Glutamatergic neuron (in vitro differentiated cells): ENCODE measurements at places on chromosomes 4 and X.

DNA sequence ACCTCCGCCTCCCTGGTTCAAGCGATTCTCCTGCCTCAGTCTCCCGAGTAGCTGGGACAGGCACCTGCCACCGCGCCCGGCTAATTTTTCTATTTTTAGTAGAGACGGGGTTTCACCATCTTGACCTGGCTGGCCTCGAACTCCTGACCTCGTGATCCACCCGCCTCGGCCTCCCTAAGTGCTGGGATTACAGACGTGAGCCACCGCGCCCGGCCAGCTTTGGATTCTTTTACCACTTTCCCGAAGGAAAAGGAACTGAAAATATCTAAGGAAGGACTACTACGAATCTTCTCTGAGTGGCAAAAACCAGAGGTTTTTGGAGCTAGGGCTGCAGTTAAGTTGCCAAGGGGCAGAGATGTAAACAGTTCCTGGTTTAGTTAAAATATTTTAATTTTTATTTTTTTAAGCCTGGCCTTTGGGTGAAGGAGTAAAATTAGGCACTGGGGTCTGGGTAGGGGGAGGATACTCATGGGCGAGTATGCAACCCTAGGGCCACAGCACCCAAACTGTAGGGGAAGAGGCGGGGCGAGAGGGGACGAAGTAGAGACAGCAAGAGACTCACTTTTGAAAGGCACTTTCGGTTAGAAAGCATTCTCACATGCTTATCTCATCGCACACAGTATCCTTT lies 525 bp upstream of the CISD2 start:
- peak; percentile 17 for DNase-seq

DNA sequence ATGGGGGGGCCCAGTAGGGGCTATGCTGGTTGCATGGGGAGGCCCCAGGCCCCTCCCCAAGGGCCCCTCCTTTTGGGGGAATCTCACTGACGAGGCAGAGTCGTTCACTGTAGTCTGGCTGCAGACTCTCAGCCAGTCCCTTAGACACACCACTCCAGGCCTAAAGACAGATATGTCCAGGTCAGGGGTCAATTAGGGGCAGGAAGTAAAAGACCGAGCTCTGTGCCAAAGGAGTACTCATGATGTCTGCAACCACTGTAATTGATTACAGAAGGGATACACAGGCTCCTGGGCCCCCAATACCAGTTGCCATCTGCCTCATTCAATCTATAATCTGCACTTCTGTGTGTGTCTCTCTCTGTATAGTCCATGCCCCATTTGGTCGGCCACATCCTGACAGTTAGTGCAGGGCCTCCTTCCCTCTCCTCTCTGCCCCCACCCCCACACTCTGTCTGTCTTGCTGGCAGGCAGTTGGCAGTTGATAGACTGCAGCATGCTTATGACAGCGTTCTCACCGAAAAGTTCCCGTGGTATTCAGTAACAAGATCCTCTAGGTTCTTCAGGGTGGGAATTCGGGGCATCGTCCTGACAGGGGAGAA lies 1.3 kb upstream of the CXorf65 start:
- no peak for DNase-seq

DNA sequence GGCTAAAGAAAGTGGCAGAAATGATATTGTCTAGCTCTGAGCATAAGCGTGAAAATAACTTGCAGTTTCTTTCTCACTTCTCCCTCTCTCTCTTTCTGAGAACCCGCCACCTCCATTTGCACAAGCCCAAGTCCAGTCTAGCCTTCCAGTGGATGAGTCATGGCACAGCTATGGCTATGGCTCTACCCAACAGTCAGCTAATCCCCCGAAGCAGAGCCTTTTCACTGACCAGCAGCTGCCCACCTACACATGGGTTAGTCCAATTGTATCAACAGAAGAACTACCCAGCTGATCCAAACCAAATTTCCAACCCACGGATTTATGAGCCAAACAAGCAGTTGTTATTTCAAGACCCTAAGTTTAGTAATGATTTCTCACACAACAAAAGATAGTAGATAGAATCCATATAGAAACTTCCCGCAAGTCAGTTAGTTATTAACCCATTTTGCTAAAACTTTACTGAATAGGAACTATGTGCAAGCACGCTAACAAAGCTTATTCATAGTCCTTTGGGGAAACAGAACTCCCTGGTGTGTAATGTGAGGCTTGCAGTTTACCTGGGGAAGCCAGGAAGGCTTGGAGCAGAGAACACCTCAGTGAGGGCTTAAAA lies 282.3 kb downstream of the INPP4B start:
- no peak for DNase-seq

DNA sequence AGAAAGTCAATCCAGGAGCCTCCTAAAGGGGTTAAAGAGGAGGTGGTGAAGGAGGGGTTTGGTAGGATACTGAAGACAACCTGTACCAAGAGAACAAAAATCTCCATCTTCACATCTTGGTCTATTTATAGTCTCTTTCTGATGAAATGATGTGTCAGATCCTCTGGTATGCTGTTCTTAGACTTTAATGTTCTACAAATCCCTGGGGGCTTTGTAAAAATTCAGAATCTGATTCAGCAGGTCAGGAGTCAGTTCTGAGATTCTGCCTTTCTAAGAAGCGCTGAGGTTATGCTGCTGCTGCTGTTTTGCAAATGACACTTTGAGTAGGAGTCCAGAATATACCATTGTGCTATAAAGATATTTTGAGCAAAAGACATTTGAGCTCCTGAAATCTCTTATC lies 172.9 kb upstream of the GLRA2 start:
- no peak for DNase-seq

DNA sequence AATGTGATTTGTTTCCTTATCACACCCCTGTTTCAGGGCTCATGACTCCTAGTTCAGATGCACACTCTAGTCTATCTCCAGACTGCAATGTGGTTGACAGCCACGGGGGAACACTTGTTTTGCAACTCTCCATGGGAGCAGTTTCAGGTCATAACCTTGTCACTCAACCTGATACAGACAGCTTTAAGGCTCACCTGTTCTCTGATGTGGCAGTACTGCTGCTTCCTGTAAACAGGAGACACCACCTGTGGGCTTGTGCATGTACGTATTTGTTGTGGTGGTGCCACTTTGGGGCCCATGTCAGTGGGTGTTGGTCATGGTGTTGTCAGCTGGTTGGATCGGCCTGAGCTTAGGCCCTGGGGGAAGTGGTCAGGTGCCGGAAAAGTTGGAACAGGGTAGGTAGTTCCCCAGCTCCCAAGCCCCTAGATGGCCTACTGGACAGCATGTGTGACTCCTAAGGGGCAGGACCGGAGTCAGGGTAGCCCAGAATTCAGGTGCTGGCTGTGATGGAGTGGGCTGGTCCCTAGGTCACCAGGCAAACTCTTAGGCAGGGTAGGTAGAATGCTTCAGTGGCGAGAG lies 46.2 kb downstream of the FAM9B start:
- DNase-seq = no peak

DNA sequence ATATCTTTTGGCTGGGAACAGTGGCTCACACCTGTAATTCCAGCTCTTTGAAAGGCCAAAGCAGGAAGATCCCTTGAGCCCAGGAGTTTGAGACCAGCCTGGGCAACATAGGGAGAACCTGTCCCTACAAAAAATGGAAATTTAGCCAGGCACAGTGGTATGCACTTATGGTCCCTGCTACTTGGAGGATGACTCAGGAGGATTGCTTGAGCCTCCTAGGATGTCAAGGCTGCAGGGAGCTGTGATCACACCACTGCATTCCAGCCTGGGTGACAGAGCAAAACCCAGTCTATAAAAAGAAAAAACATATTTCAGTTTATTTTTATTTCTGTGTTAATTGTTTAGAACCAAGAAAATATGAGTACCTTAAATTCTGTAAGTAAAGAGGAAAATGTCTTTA lies 123.7 kb downstream of the CBR4 start:
- DNase-seq = no peak

GRCh38 chrX:24485976-24486680 lies 21.0 kb downstream of the PDK3 start:
- peak; percentile 18 for DNase-seq

DNA sequence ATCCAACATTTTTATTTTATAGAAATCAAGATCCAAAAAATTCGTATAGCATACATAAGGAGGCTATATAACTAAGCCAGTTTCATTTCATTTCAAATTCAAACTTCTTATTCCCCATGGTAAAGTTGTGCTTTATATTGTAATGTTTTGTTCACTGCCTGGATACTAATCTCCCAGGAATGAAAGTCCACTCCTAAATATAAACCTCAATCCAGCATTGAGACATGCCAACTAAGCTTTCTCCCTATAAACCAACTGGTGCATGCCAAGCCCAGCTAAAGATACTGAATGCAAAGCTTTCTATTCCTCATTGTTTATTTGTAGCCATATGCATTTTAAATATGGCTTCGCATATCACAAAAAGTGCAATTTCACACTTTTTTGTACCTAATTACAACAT lies 63.8 kb upstream of the INPP4B start:
- DNase-seq = no peak

DNA sequence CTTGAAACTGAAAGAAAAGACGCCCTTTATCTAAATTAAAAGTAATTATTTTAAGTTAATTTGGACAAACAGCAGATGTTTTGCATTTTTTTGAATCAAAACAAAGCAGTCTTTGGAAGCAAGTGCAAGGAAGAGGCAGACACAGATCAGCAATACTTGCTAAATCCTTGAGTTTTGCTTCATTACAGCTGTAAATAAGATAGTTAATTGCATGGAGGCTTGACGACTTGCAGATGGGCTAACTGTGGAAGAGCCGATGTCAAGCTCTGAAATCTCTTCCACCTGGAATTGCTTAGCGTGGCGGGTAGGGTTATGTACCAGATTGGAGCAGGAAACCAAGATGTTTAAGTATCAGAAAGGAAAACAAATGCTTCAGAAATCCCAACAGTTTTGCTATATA lies 148.8 kb downstream of the POLA1 start:
- no peak for DNase-seq

- no peak for DNase-seq
Measured at GRCh38 chr4:10673817-10674369, 10.7 kb downstream of the CLNK start.

DNA sequence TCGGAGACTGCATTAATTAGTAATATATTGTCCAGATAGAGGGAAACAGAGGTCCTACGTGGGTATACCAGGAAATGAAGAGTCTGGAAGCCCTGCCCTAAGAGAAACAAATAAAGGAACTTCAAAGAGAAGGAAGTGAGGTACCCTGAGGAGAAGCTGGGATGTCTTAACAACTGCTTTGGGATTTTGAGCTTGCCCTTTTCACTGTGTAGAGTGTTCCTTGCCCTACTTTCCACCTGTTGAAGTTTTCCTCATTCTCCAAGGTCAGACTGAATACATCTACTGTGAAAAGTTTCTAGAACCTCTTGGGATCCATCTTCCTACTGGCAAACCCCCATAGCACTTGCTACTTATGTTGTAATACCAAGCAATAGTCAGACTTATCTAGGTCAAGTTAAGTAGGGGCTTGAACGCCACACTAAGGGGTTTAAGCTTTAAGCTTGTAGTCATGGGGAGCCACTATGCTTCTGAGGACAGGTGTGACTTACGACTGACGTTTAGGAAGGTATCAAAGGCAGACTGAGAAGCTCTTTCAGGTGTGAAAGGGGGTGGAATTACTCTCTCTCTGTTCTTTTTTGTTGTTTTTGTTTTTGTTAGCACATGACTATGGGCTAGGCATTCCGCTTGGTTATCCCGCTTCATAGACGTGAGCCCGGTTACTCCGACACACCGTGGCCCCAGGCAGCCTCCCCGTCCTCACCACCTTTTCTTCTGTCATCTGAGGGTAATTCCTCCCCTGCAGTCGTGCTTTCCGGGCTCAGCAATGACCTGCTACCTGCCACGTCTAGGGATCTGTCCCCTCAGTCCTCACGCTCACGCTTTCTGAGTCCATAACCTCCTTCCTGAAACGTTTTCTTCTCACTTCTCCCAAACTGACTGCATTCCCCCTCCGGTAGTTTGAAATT lies 959 bp upstream of the REST start:
- no peak for DNase-seq

GRCh38 chrX:72113461-72113860 lies 18.3 kb downstream of the RTL5 start:
- no peak for DNase-seq

DNA sequence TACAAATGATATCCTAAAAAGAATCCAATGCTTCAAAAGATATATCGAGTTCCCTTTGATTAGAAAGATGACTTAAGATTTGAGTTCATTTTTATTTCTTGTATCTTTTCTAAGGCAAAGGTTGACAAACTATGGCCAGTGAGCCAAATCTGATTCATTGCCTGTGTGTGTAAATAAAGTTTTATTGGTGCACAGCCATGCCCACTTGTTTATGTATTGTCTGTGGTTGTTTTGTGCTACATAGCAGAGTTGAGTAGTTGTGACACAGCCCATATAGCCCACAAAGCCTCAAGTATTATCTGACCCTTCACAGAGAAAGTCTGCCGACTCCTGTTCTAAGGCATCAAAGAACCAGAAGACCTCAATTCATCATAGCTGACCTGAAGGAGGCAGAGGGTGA lies 32.2 kb upstream of the EIF1AX start:
- DNase-seq = no peak

GRCh38 chrX:49178537-49178936 lies 6.8 kb downstream of the PLP2 start:
- no peak for DNase-seq

DNA sequence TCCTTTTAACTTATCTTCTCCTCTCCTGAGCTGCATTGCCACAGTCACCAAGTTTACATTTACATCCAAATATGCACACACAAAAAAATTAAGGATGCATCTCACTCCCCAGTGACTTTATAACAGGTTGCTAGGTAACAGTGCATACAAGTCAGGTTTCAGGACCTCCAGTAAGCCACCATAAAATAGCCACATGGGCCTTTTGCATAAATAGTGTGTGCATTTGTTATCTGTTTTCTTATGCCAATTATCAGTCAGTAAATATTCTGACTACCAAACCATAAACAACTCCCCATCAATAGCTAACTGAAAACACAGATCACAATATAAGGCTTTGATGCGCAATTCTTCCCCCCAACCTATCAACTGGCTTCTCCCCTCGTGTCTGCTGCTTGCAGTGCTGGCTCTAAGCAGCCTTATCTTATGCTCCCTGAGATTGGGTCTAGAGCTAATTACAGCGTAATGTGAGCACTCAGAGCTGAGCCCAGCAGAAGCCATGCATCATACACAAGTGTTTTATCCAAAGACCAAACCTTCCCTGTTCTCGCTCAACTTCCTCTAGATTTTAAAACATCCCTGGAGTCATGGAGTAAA lies 55.4 kb downstream of the ZNF827 start:
- no peak for DNase-seq

DNA sequence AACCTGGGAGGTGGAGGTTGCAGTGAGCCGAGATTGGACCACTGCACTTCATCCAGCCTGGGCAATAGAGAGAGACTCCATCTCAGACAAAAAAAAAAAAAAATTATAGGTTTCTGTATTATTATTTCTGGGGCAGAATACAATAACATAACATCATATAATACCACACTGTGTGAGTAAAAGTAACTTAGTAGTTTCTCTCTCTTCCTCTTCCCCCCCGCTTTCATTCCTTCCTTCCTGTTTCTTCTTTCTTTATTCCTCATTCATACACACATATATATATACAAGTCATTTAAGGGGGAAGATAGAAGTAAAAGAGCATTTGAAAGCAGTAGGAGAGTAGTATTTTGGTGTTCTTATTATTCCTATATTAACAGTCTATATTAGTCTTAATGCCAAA lies 55.9 kb upstream of the FHDC1 start:
- no peak for DNase-seq

GRCh38 chr4:18439311-18439710 lies 417.8 kb upstream of the LCORL start:
- no peak for DNase-seq
